SK-MEL-5 (cell line): ENCODE measurements at places on chromosomes 7 and 10. TPM values are rescaled to one million over a fixed set of nuclear protein-coding genes. Genes with fewer than 3 reads are reported as not detected.

- no peak for DNase-seq
Measured at GRCh38 chr7:80414331-80414730, 97.5 kb downstream of the GNAT3 start.

- no peak for DNase-seq
Measured at GRCh38 chr7:26388256-26388655, 96.6 kb downstream of the SNX10 start.

DNA sequence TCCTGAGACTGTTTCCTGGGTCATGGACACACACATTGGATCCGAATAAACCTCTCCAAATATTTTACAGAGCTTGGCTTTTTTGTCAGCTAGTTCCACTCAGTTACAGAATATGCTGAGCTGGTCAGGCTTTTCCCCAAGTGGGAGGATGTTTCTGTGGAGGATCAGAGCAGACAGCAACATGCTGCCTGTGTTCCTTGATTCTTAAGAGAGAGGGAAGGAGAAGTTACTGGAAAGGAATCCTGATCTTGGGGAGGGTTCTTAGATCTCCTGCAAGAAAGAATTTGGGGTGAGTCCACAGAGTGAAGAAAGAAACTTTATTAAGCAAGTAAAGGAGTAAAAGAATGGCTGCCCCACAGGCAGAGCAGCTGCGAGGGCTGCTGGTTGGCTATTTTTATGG lies 76.8 kb upstream of the RPA3 start:
- DNase-seq, result no peak

GRCh38 chr7:102390697-102391484 lies 5.3 kb upstream of the PRKRIP1 start:
- peak; percentile 92 for DNase-seq

DNA sequence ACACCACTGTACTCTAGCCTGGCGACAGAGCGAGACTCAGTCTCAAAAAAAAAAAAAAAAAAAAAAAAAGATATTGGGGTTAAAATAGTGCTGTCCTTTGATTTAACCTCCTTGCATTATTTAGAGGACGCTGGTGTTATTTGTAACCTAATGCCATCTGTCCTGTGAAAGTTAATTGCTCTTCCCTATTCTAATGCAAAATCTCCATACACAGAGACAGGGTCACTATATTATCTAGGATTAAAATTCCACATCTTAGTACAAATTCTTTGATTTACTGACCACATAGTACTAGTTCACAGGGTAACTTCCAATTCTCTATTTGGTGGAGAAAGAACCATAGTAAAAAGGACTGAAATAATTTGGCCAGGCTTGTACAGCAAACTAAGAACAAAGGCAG lies 184.2 kb upstream of the STEAP4 start:
- no peak for DNase-seq

DNA sequence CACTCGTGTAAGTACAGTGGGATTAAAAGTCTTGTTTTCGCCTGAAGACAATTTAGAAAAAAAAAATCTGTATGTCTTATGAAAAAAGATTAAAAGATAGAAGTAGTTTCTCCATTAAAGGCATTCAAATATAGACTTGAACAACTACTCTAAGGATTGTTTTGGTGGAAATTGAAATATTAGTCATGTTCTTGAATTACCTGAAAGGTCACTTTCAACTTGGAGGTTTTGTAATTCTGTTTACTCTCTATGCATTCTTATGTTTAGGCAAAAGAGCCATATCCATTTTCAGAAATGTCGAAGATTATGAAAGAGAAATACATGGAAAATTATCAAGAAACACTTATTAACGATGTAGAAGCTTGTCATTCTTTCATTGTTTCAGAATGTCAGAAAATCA lies 373.7 kb downstream of the ARL4A start:
- DNase-seq, result no peak

- no peak for DNase-seq
Measured at GRCh38 chr10:47260505-47261111, 39.4 kb upstream of the GDF10 start.

DNA sequence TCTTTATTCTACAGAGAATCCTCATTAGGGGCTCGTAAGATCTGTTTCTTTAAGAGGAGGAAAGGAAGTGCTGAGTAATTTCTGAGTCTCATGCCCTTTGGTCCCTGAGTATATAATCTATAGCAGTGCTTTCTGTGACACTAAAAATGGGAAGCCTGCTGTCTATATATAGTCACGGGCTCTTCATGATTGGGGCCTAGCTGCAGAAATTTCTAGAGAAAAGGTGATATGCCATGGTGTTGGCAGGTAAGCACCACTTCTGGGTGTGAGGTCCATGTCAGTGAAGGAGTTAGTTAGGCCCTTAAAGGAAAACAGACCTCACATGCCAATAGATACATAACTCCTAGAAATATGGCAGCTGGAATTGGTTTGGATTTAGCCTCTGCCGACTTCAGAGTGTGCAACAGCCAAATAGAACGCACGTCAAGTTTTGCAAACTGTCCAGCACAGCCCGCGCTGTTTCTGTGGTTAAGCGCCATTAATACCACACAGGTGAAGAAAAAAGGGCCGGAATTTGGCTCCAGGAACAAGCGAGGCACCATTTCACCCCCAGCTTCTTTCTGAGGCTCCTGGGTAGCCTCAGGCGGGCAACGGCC lies 123.2 kb downstream of the TACC2 start:
- peak; percentile 11 for DNase-seq

DNA sequence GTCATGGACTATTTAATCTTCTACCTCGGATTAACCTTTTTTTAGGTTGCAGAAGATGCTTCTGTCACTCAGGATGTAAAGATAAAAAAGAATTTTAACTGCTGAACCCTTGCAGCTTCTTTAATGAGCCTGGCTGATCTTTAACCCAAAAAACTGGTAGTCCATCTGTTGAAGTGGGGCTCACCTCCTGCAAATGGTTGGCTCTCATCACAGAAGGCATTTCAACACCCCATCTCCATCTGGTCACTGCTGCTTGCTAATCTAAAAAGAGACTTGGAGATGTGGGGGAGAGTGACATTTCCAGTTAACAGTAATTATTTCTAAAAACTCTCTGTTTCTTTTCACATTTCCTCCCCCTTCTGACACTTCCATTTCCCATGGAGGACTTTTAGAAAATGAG lies 208.6 kb downstream of the LHFPL3 start:
- DNase-seq, result no peak

- no peak for DNase-seq
Measured at GRCh38 chr7:70619130-70619529, 512.8 kb upstream of the GALNT17 start.

GRCh38 chr10:30988831-30989435 lies 42.7 kb downstream of the ZNF438 start:
- no peak for DNase-seq

- DNase-seq, result no peak
Measured at GRCh38 chr7:14637968-14638367, 264.6 kb downstream of the DGKB start.

- DNase-seq, result peak; percentile 82
Measured at GRCh38 chr10:80498833-80499741, 38.6 kb upstream of the SH2D4B start.

- DNase-seq, result no peak
Measured at GRCh38 chr7:100966542-100967291, 2.6 kb upstream of the MUC12 start.

GRCh38 chr10:132183046-132183445 lies 3.7 kb upstream of the DPYSL4 start:
- no peak for DNase-seq

DNA sequence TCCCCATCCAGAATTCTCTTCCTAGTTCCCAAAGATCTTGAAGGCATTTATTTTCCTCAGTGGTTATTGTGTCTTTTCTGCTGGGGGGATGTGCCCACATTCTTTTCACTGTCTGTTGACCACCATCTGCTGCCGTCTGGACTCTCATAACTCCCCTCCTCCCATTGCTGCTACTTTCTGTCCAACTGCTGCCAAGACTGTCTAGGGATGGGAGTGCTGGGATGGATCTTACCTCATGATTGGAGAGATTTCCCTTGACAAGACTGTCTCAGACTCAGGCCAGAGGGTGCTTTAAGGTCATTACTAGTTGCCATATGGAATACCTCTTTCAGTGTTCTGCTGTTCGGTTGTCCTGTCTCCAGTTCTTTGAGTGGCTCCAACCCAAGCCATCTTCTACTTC lies 141.6 kb downstream of the C1GALT1 start:
- no peak for DNase-seq

- peak; percentile 52 for DNase-seq
Measured at GRCh38 chr7:42263971-42264370, 27.0 kb upstream of the GLI3 start.

- DNase-seq, result no peak
Measured at GRCh38 chr7:159071260-159071659, 73.4 kb downstream of the VIPR2 start.

DNA sequence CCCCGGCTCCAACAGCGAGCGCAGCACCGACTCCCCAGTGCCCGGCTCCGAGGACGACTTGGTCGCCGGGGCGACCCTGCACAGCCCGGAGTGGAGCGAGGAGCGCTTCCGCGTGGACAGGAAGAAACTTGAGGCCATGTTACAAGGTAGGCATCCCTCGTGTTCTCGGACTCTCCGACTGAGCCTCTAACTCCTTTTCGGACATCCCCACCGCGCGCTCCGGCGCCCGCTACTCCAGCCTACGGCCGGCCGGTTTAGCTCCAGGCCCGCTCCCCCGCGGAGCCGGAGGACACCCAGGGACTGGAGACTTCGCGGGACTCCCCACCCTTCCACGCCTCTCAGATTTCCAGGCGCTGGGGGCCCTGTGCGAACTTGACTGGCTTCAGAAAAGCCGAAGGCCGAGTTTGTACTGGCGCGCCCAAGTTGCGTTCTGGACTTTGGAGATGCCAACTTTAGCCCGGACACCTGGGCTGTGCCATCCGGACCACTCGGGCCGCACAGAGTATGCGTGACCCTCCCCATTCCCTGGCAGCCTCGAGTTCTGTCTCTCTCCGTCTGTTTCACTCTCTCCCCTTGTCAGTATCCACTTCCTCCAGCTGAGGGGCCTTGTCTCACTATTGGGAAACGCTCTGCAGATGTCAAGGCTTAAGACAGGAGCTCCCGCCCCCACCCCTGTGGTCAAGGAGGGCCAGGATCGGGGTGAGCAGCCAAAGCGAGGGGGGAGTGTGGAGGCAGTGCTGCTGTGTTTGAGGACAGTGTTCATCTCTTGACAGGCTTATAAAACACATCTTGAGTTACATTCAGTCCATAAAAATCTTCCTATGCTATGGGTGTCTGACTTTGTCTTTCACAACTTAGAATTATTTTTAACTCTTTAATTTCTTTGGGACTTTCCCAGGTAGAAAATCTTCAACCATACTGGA lies 777 bp downstream of the BICC1 start:
- DNase-seq, result peak; percentile 38

GRCh38 chr10:91162495-91163268 lies 57.8 kb upstream of the PCGF5 start:
- peak; percentile 28 for DNase-seq

- DNase-seq, result peak; percentile 81
Measured at GRCh38 chr10:77756319-77757232, 119.0 kb upstream of the KCNMA1 start.

GRCh38 chr10:117419921-117420320 lies 44.7 kb upstream of the PDZD8 start:
- DNase-seq, result no peak

DNA sequence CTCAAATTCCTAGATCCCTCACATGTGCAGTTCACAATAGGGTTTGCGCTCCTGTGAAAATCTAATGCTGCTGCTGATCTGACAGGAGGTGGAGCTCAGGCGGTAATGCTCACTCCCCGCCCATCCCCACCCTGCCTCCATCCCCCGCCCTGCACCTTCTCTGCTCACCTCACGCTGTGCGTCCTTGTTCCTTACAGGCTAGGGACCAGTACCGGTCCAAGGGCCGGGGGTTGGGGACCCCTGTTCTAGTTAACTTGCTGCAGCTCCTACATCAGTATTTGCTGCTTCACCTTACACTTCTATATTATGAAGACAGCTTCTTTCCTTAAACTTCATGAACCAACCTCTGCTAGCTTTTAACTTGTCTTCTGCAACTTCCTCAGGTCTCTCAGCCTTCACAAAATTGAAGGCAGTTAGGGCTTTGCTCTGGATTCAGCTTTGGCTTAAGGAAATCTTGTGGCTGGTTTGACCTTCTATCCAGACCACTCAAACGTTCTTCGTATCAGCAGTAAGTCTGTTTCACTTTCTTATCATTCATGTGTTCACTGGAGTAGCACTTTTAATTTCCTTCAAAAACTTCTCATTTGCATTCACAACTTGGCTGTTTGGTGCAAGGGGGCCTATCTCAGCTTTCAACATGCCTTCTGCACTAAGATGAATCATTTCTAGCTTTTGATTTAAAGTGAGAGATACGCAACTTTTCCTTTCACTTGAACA lies 1.7 kb upstream of the TNKS2 start:
- DNase-seq, result peak; percentile 25

DNA sequence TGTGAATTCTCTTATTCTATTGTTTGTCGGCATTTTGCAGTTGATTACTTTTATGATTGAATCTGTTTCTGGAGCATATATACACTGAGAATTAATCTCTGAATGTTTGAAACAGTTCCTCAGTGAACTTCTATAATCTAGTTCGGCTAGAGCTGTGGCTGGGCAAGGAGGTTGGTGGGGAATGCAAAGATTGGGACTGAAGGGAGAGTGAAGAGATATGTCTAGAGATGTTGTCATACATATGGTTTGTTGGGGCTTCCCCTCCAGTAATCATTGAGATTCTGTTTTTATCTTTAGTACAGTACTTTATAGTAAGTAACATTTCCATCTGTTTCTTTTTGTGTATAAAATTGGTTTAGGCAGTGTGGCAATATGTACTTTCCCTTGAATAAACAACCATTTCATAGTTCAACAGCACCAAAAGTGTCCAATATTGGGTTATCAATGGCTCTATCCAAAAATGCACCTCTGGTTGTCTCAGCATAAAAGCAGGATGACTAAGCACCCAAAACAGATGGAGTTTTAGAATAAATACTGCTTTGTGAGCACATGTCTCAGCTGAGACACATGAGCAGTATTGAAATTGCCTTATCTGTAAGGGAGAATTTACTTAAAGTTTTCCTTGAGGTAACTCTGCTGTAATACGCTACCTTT lies 36.7 kb downstream of the WAC start:
- peak; percentile 66 for DNase-seq

The CH25H gene
- total RNA-seq, result not detected in 2 replicates

The DCLRE1A gene
- total RNA-seq, result 9.2 and 10.0 TPM in 2 replicates

The GPR15LG gene
- total RNA-seq, result not detected in 2 replicates

The MSS51 gene
- 0.29 and 0.40 TPM in 2 replicates for total RNA-seq

The GRM8 gene
- total RNA-seq, result not detected in 2 replicates

The EMX2 gene
- total RNA-seq, result 0.13 TPM in 1 of 2 replicates, not detected in the other

The TLL2 gene
- 0.08 and 0.11 TPM in 2 replicates for total RNA-seq

The ITGB8 gene
- 57.2 and 60.1 TPM in 2 replicates for total RNA-seq
